Esophagus muscularis mucosa (tissue), 4 donors: ENCODE measurements at places on chromosomes 7 and 10. TPM values are rescaled to one million over a fixed set of nuclear protein-coding genes. Genes with fewer than 3 reads are reported as not detected.

Gene NPC1L1
- not detected for total RNA-seq

- DNase-seq, result no peak
- H3K27ac ChIP-seq, result no peak overlapping the region
- no peaks in the 10 kb centered on the region for H3K27me3 ChIP-seq
- no peak overlapping the region for H3K4me3 ChIP-seq
These were observed 157.9 kb downstream of the PLXDC2 start for GRCh38 chr10:19974138-19974537.

- no peaks in the 10 kb centered on the region for H3K27me3 ChIP-seq
- peaks cover 7% of the 10 kb centered on the region for H3K36me3 ChIP-seq
- H3K4me1 ChIP-seq, result peaks cover 42% of the 10 kb centered on the region
- H3K4me3 ChIP-seq, result no peak overlapping the region
- DNase-seq, result no peak
- no peak overlapping the region for H3K27ac ChIP-seq
These were observed 11.3 kb downstream of the KCNIP2 start for GRCh38 chr10:101832325-101832771.

Gene NEUROD6
- not detected for total RNA-seq

Gene MYL10
- not detected for total RNA-seq

Gene CDK14
- 13.9 TPM for total RNA-seq

GRCh38 chr10:33120700-33121099 lies 162.7 kb upstream of the ITGB1 start:
- no peaks in the 10 kb centered on the region for H3K36me3 ChIP-seq
- no peak overlapping the region for H3K4me3 ChIP-seq
- peaks cover 23% of the 10 kb centered on the region for H3K4me1 ChIP-seq

- H3K27ac ChIP-seq, result no peak overlapping the region
- H3K4me1 ChIP-seq, result peaks cover 10% of the 10 kb centered on the region
- no peaks in the 10 kb centered on the region for H3K27me3 ChIP-seq
These were observed 68.9 kb upstream of the CCDC71L start for GRCh38 chr7:106729720-106730385.

Gene SPDYE16
- total RNA-seq, result not detected
